T-cell (primary cell): ENCODE measurements at places on chromosomes 7 and 10. TPM values are rescaled to one million over a fixed set of nuclear protein-coding genes. Genes with fewer than 3 reads are reported as not detected.

DNA sequence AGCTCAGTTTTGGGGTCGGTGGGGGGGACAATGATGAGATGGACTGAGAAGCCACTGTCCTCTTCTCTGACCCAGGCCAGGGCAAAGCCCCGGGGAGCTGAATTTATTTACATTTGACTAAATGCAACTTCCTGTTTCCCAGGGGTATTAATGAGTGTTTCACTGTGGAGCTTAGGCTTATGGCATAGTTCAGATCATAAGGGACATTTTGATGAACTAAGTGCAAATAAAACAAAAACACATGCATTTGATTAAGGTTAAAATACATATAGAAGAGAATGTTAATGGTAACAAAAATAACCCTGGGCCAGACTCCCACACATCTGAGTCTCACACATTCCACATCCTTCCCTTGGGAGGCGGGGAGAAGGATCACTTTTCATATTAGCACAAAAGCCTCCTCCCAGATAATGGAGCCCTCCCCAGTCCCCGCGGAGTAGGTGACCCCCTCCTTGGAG, 320.6 kb downstream of the FRMD4A start:
- no peak for DNase-seq

- no peak for DNase-seq
These were observed 20.3 kb upstream of the BNIP3 start for GRCh38 chr10:132002004-132002403.

DNA sequence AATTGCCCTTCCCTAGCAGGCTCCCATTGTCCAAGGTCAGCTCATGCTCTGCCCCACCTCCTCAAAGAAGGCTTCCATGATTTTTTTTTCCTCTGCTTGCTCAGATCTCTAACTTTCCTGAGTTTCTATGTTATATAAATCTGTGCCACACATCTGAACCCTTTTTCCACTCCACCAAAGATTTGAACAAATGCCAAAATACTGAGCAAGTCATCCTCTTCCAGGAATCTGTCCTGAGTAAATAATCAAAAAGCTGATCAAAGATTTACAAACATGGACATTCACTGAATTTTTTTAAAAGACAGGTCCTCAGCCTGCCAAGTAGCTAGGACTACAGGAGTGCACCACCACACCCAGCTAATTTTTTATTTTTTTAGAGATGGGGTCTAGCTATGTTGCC, 102.8 kb upstream of the ARID5B start:
- no peak for DNase-seq

DNA sequence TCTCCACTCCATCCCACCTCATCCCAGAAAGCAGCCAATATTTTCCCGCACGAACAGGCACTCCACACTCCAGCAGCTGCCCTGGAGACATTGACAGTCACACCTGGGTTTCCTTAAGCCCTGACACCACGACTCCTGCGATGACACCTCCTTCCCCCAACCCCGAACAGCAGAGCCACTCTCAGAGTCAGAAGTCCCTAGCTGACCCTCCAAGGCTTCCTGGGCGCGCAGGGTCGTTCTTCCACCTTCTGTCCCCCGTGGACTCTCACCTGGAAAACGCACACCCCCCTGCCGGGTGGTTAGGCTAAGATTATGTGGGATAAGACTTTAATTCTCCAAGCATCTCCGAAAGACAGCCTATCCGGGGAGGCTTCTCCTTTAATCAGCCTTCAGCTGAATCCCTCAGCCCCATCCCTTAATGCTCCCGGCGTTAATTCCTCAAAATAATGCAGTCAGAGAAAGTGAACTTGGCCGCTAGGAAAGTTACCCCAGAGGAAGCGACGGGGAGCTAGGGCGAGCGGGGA, 1.1 kb downstream of the DENND11 start:
- DNase-seq, result no peak

DNA sequence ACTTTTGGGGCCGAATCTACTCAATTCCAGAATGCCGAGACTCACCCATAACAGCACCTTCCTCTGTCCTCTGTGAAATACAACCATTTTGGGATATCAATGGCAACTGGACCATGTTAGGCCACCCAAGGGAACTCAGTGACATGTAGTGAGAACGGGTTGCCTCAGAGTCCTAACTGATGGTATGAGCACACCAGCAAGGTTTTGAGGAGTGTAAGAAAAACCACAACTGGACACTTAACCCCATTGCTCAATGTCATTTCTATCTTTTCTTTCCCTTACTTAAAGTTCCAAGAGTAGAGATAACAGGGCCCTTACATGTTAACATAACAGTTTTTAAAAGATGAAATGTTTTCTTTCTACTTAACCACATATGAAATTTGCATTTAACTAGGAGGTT, 67.1 kb downstream of the TNS3 start:
- no peak for DNase-seq

DNA sequence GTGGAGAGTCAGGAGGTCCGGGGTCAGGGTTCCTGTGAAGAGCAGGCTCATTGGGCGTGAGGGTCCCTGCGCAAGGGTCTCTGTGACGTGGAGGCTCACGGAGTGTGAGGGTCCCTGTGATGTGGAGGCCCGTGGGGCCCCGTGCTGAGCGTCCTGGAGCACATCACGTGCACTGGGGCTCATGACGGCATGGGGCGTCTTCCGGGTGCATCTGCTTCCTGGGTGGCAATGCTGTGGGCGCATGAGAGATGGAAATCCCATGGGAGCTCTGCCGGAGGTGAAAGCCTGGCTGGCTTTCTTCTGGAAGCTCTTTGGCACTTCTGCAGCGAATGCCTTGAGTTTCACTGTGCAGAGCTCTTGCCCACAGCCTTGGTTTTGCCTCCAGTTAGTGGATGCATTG, 71.4 kb downstream of the WDR37 start:
- DNase-seq, result no peak

DNA sequence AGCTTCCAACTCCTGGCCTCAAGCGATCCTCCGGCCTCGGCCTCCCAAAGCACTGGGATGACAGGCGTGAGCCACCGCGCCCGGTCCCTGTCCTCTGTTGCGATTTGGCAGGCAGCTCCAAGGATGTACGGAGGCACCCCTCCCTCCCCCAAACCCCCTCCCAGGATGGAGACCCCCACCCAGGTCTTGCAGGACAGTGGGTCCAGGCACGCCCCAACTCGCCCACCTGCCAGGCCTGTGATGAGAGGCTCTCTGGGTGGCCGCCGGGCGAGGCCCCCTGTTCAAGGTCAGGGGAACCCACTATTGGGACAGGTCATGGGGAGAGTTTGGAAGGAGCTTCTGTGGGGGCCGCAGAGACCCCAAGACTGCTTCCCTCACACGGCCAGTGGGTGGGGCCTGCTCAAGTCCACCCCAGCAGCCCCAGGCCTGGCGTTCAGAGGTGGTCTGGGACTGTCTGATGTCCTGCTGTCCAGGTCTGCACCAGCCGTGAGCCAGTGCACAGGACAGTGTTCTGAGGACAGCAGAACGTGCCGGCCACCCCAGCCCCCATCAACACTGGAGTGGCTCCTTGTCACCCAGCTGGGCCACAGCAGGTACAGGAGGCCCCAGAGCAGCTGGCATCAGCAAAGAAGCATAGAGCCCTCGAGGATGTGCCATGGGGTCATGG, 2.5 kb downstream of the ADAP1 start:
- DNase-seq, result no peak

GRCh38 chr10:86950349-86950748, 7.1 kb downstream of the MMRN2 start:
- DNase-seq, result no peak

DNA sequence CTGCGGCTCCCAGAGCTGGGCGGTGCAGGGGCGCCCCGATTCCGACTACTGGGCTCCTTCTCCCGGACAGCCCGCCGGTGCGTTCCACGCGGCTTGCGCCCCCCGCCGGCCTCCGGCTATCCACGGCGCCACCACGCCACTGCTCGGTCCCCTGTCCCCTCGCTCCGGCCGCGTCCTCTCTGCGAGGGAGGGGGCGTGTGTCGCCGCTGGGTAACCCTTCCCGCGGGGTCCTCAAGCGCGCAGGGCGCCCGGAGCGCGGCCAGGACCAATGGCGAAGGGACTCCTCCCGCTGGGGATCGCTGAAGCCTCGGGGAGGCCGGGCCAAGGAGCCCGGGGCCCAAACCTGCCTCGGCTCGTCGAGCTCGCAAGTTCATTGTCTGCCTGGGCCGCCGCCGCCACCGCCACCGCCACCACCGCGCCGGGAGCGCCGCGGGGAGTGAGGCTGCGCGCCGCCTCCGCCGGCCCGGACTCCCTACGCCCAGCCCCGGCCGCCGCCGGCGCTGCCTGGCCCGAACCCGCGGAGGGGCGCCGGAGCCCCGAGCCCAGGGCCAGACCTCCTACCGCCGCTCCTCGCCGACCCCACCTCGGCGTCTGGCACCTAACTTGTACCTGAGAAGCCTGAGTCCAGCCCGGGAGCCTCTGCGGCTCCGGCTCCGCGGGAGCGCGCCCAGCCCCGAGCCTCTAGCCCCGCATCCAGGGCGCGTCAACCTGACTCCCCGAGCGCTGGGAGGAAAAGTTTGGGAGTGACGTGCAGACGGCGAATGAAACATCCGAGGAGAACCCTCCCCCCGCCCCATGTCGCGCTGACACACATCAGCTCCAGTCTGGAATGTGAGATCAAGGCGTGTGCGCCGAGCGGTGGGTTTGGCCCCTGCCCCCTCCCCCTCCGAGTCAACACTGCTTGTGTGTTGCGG, at the start of gene CHST15:
CHST15 (minus strand) TSS at position 739 of the 914 bp plus-strand sequence. CDS start 47,386 bp downstream, outside the sequence.
- DNase-seq, result no peak

The HEPACAM2 gene
- total RNA-seq, result not detected

The CALCR gene
- not detected for total RNA-seq

The JAKMIP3 gene
- total RNA-seq, result 0.98 TPM

The SORBS1 gene
- 1.8 TPM for total RNA-seq

The RNF32 gene
- total RNA-seq, result 0.41 TPM

The TMEM196 gene
- total RNA-seq, result not detected

The HOXA10 gene
- 0.51 TPM for total RNA-seq
